GM19239 (cell line): ENCODE measurements at places on chromosomes 2 and 18.

- DNase-seq: no peak
These were observed 57.0 kb upstream of the ZC3H15 start for GRCh38 chr2:186429104-186429503.

DNA sequence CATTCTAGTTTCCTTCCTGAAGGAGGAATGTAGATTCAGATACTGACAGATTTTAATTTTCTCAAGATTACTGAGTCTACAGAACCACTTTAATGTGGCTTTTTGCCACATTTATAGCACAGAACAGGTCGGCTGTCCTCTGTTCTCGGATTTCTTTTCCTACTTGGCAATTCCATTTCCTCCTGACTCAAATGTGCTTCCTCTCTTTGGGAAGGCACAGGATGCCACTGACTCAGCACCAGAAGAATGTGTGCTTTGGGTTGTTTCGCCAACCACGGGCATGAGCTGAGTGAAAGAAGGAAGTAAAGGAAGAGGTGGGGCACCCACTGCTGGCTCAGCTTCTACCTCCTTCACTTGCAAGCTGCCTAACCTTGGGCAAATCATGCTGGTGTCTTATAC is 970.6 kb upstream of the ACVR2A start:
- DNase-seq: no peak

DNA sequence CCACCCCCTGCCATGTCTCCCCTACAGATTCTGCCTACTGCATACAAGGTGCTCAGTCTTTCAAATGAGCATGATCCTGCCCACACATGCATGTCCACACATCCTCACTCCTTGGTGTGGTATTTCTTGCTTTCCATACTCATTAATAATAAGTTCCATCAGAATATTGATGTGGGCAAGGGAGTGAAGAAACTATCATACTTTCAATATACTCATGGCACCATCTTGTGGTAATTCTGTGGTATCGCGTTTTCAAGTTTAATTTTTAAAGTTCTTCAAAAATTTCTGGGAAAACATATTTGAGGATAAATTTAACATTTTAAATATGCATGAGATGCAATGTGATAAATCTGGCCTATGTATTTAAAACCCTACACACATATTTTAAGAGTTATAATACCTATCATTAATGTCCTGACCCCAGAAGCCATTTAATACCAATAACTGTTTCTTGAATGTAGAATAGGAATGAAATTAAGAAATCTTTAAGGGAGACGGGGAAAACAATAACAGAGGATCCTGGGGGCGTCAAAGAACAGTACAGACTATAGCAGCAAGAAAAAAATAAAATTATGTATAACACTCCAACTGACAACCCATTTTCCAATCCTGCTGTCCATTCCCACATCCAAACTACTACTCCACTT is 110.1 kb downstream of the ZNF385B start:
- DNase-seq: no peak

GRCh38 chr18:61687317-61687716 is 205.5 kb downstream of the RNF152 start:
- DNase-seq: no peak

- no peak for DNase-seq
These were observed 145.3 kb downstream of the C1D start for GRCh38 chr2:67917332-67918054.

GRCh38 chr18:25052511-25052921 is 299.4 kb downstream of the ZNF521 start:
- DNase-seq: no peak

- DNase-seq: no peak
These were observed 33.8 kb upstream of the DNAJC10 start for GRCh38 chr2:182682210-182682609.

GRCh38 chr2:69639266-69639665 is 4.3 kb downstream of the AAK1 start:
- DNase-seq: no peak

DNA sequence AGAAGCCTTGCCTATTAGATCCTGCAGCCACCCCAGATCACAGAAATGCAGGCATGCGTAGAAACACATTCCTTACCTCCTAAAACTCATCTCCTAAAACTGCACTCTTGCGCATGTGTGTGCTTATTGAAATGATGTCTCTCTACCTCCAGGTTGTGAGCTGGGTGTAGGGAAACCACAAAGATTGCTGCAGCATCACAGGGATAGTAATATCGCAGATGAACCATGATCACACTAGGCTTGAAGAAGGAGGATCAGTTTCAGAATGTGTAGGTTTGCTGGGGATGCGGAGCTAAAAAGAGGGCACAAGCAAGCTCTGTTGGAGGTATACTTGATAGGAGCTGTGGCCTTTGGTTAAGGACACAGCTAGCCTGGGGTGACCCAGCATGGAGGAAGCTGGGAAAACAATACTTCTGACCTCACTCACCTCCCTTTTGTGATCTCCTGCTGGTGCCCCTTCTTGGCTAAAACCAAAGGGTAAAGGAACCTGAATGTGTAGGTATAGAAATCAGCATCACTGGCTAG is 118.8 kb downstream of the SETBP1 start:
- DNase-seq: no peak

DNA sequence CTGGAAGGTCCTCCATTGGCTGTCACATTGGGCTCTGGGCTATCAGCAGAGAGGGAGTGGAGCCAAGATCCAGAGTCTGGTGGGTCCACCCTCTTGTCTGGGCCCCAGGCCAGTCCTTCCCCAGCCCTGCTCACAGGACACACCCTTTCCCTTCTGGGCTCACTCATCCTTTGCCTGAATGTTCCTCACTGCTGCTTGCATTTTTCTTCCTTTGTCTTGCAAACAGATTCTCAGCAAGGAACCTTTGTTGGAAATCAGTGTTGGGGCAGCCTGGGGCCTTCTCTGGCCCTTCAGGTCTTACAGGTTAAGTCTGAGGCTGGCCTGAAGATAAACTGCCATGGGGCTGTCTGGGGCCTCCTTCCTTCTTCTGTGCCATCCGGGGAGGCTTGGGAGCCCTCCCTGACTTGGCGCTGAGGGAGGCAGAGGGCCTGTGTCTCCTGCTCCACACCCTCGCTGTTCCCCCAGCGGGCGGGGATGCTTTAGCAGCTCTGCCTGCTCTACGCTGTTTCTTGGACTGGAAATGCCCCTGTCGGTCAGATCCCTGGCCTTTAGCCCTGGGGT is 11.5 kb upstream of the CELF4 start:
- no peak for DNase-seq

DNA sequence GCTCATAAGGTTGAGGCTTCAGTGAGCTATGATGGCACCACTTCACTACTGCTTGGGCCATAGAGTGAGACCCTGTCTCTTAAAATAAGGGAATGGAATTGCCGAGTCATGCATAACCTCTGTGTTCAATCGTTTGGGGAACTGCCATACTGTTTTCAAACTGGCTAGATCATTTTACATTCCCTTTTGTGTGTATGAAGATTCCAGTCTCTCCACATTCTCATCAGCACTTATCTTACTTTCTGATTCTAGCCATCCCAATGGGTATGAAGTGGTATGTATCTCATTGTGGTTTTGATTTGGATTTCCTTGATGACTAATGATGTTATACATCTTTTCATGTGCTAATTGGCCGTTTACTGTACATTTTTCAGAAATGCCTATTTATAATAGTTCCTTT is 23.7 kb downstream of the MARCHF7 start:
- DNase-seq: no peak

- DNase-seq: no peak
These were observed 21.8 kb upstream of the CNRIP1 start for GRCh38 chr2:68341583-68341982.

DNA sequence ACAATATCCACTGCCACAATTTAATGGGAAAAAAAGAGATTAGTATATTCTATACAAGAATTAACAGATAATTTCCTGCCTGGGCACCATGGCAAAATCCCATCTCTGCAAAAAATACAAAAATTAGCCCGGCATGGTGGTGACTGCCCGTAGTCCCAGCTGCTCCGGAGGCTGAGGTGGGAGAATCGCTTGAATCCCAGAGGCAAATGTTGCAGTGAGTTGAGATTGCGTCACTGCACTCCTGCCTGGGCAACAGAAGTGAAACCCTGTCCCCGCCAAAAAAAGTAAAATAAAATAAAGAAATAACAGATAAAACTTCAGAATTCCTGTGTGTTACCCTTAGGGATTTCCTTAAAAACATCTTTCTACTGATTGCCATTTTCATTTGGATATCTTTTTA is 1194.8 kb upstream of the PIK3C3 start:
- no peak for DNase-seq

GRCh38 chr2:148814143-148814859 is 60.7 kb upstream of the KIF5C start:
- no peak for DNase-seq

DNA sequence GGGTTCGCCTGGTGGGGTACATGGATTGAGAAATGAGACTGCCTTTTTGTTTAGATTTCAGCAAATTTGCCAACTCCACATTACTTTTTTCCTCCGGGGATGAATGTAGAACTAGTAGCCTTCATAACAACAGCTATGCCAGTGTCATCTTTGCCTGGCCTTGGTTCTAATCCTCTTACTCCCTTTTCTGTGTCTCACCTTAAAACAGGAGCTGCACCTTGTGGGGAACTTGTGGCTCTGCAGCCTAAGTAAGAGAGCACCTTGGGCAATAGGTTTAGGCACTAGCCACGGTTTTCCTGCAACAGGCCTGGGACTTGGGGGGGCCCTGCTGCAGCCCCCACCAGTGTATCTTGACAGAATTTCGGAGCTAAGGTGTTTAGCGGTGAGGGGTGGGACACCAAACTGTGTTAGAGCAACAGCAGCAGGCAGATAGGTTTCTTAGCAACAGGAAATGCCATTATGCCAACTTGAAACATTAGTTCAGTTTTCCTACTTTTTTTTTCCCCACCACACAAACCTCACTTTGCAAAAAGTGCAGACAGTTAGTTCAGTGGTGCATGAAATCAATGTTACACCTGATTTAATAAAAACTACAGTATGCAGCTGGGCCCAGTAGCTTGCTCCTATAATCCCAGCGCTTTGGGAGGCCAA is 173.7 kb downstream of the PRKCE start:
- no peak for DNase-seq

DNA sequence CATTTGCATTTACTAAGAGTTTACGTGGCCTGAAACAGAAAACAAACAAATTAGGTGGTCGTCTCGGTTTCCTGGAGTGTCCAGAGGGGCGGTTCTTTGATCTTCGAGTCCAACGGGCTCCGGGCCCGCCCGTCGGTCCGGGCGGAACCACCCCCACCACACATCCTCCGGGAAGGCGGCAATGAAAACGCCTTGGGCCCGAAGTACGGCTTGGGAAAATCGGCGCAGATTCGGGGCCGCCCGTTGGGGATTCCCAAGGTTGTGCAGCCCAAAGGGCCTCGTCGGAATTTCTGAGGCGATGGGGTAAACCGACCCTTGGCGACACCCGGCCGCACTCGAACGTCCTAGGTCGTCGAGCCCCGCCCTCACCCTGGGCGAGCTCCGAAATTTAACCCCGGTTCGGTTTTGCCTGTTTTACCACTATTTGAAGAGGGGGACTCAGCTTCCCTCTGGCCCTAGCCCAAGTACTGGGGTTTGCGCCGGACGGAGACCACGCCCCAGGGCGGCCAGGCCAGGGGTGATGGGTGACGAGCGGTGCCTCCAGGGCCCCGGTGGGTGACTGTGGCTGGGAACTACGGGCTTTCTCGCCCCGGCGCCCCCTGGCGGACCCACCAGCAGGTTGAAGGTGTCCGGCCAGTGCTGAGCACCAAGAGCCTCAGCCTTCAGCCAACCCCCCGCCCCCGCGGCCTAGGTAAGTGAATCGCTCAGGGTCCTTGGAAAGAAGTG is 1.9 kb upstream of the CFAP53 start:
- DNase-seq: peak; percentile 94

DNA sequence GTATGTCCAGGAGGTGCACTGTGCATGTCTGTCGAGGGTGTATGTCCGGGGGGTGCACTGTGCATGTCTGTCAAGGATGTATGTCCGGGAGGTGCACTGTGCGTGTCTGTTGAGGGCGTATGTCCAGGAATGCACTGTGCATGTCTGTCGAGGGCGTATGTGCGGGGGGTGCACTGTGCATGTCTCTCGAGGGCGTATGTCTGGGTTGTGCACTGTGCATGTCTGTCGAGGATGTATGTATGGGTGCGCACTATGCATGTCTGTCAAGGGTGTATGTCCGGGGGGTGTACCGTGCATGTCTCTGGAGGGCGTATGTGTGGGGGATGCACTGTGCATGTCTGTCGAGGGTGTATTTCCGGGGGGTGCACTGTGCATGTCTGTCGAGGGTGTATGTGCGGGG is 249.3 kb upstream of the MYT1L start:
- DNase-seq: no peak

DNA sequence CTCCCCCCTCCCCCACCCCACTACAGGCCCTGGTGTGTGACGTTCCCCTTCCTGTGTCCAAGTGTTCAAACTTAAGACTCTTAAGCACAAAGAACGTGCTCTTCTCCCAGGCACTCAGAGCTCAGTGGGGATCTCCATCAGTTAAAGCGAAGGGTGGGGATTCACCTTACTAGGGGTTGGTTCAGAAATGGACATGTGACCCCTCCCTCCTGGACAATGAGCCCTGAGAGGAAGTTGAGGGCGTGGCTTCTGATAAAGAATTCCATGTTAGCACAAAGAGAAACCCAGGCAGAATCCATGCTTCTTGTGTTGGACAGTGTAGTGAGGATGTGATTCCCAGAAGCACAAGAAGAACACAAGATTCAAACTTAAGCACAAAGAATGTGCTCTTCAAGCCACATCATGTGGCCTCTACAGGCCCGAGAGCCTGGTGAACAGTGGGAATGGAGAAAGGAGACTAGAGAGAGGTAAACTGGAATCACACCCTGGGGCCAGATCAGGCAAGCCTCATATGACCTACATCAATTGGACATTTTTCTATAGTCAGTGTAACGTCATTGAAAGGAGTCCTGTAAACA is 78.1 kb upstream of the TTC39C start:
- DNase-seq: no peak

DNA sequence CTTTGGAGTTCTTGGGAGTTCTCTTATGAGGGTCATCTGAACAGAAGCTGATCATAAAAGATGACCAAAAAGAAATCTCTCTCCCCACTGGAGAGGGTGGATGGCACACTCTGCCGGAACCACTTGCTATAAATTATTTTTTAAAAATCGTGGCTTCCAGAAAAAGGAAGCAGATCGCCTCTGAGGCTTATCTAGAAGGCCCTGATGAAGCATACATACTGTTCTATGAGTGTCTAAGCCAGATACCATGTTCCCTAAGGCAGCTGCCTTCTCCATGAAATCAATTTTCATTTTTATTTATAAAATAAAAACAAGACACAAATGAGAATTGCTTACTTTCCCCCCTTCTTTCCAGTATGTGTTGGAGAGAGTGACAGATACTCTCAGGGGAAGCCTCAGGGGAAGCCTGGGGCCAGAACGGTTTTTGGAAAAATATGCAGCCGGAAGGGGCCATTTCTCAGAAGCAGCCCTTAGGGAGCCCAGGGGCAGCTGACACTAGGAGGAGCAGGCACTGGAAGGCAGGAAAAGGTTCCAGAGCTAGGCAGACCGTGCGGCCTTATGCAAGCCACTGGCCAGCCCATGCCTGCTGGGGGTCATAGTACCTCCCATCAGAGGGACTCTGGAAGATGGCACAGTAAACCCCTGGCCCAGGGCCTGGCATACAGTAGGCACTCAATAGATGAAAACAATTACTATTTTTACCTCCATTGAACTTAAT is 130.6 kb downstream of the CABLES1 start:
- no peak for DNase-seq

GRCh38 chr2:220163486-220163885 is 536.1 kb downstream of the SLC4A3 start:
- no peak for DNase-seq
